ENCODE measurements at places on chromosomes 1 and 21.

GRCh38 chr1:3373700-3374405, 80.6 kb upstream of the ARHGEF16 start:
- no peak for DNase-seq

GRCh38 chr1:71307451-71307850, 226.6 kb upstream of the ZRANB2 start:
- DNase-seq: no peak

- no peak for DNase-seq
These were observed 221.1 kb downstream of the NPHP4 start for GRCh38 chr1:5770981-5771765.

DNA sequence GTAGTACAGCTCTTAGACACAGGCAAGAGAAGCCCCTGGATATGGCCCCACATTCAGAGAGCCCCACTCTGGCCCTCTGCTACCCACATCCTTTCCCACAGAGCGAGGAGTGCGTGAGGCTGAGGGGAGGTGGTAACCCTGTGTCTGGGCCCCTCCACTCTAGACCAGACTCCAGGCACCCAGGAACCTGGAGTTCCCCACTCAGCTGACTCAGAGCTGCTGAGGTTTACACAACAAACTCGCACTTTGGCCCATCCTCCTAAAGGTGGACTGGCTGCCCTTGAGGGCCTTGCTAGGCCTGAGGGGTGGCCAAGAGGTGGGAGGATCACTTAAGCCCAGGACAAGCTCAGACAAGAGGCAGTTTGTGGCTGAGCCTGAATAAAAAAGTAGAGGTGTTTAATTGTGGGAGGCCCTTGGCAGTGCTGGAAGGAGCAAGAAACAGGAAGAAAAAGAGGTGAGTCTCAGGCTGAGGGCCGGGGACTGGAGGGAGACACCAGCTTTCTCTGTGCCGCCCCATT, 10.7 kb downstream of the MR1 start:
- DNase-seq: no peak

DNA sequence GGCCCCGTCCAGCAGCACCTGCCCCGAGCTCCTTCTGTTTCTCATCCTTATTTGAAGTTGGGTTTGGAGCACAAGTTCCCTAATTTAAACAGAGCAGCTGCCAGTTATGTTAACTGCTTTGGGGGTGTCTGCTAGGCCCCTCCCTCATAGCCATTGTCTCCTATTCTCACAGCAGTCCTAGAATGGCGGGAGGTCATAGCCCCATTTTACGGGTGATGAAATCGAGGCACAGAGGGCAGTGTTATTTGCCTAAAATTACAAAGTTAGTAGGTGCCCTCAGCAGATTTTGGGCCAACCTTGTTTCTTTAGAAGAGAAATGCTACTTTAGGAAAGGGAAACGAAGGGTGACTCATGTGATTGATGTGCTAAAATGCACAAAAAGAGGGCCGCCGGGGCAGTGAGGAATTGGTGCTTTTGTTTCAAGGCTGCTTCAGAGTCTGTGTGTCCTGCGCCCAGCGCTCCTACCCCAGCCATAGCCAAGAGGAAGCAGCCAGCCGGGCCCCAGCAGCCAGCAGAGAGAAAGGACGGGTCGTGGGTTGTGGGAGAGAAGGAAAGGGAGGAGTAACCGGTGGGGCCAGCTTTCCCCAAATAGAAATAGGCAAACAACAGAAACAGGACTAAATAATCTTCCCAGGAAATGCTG, 13.0 kb downstream of the VANGL1 start:
- no peak for DNase-seq

- no peak for DNase-seq
These were observed 123.8 kb upstream of the COL6A1 start for GRCh38 chr21:45857761-45858160.

DNA sequence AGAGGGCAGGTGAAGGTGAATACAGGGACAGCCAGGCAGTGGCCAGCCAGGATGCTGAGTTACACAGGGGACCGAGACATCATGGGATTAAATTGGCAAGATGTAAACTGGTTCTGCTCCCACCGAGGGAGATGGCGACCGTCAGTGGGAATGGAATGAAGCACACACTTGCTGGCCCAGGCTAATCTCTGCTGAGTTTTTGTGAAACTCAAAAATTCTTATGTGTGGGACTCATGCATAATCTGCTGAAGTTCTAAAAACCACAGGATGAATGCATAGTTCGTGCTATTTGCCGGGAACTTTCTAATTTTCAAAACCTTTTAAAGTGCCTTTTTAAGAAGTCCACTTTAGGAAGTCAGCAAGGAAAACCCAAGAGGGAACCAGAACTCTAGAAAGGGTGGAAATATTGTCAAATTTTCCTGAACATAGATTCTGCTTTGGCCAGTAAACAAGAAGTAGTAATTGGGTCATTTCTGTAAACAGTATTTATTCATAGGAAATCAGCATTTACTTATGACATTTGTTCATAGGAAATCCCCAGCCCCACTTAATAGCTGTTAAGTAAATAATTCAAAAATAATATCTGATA, 85.4 kb upstream of the ROR1 start:
- no peak for DNase-seq

DNA sequence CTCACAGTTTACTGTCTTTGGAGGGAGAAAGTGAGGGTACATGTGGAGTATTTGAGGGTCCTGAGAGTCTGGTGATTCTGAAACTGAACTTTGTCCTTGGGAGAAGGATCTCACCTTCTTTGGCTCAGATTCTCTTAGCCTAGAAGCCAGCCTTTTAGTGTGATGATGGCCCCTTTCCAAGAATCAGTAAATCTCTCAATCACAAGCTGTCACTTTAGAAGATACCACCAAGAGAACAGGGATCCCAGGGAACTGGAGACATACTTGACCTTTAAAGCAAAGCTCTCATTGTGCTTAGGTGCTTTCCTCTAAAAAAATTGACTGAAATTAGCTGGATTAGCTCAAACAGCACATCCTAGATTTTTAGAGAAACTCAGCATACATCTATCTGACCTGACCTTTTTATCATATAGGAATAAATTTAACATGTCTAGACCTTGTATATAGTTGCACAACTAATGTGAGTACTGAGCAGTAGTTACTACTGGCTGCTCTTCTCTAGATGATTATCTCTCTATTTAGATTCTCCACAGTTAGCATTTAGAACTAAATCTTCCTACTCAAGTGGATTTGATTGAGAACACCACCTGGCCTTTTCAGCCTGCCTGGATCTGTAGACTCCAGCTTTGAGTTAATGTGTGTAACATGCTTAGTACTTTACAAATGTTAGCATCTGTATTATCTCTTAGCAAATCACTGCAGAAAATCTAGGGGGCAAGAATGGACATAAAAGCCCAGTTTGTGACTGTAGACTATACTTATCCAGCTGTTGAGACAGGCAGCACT, 157.7 kb downstream of the MAST2 start:
- DNase-seq: no peak

- DNase-seq: no peak
These were observed 39.9 kb upstream of the KRTAP19-8 start for GRCh38 chr21:31078216-31078615.

- DNase-seq: no peak
These were observed 282.1 kb downstream of the NTNG1 start for GRCh38 chr1:107422901-107423300.

- no peak for DNase-seq
These were observed 156.7 kb upstream of the CSF3R start for GRCh38 chr1:36639461-36639860.

GRCh38 chr1:201703621-201704438, 125.1 kb upstream of the IPO9 start:
- DNase-seq: peak; percentile 7

- no peak for DNase-seq
These were observed 13.5 kb downstream of the CRABP2 start for GRCh38 chr1:156691665-156692440.

DNA sequence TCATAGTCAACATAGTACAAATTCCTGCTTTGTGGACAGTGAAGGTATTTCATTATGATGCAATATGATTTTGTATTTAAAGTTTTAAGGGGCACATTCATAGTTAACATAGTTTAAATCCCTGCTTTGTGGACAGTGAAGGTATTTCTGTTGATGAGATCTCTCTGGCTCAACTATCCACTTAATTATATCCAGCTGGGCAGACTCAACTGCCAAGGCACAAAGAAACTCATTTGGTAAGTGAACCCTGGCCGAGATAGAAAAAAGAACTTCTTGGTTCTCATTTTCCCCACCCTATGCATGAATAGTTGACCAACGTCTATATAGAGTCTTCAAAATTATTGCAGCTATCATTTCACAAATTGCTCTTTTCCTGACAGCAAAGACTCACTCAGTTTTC, 1194.6 kb downstream of the NCAM2 start:
- DNase-seq: no peak

DNA sequence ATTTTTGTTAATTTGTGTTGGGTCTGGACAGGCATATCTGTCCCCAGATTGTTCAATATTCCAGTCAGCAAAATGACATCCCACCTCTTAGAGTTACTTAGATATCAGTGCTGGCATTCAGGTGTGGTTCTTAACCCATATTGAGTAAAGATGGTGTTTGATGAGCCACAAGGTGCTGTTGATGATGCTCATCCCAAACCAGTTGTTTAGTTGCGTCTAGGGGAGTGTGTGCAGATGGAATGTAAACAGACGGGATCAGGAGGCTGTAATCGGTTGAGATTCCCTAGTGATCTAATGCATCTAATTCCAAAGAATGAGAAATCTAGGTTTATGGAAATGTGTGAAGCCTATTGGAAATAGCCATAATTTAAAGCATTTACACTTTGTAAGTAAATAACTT, 1.1 kb downstream of the HOOK1 start:
- DNase-seq: peak; percentile 2

GRCh38 chr21:36134803-36135390, at the start of gene CBR3:
CBR3 (plus strand) TSS chr21:36135079; CDS start chr21:36135193, 114 bp downstream.
- DNase-seq: no peak

- no peak for DNase-seq
These were observed 1.7 kb downstream of the RCC2 start for GRCh38 chr1:17437580-17438317.

DNA sequence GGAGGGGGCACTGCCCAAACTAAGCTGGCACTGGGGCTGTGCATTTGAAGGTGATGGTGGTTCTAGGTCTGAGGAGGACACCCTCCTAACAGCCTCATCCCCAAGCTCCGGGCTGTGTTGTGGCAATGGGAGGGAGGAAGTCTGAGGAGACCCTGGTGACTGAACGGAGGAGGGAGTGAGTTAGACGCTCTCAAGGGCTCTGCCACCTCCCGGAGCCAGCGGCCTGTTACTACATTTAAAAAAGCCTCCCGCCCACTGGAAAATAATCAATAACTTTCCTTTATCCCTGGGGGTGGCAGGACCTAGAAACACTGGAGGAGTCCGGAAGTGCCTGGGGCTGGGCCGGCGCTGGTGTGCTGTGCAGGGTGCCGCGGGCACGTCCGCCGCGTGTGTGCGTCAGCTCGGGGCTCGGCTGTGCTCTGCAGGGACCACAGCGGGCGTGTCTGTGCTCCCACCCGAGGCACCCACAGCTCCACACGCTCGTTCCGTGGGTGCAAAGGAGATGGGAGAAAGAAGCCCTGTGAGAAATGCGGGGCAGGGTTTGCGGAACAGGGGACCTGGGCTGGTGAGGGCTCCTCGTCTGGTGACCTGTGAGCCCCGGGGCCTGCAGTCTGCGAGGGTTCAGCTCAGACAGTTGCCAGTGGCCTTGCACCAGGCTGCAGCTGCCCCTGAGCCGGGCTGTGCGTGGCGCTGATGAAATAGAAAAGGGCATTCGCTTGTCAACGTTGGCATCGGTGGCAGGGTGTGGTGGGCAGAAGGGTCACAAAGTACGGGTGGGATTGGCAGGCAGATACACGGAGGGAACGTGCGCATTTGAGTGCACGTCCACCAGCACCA, 5.3 kb downstream of the SAMD11 start:
- DNase-seq: no peak

DNA sequence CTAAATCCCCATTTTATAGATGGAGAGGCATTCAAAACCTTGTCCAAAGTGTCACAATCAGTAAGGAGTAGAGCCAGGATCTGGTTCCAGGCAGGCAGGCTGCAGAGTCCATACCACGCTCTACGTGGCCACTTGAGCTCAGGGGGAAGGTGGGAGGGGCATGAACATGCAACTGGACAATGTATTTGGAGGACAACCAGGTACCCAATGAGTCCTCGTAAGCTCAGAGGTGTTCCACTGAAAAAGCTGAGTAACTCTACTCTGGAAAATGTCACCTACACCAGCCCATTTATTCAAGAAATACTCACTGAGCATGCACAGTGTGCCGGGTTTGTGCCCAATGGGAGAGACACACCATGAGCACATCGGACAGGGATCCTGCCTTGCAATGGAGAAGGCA, 11.2 kb upstream of the GUCA2B start:
- no peak for DNase-seq

DNA sequence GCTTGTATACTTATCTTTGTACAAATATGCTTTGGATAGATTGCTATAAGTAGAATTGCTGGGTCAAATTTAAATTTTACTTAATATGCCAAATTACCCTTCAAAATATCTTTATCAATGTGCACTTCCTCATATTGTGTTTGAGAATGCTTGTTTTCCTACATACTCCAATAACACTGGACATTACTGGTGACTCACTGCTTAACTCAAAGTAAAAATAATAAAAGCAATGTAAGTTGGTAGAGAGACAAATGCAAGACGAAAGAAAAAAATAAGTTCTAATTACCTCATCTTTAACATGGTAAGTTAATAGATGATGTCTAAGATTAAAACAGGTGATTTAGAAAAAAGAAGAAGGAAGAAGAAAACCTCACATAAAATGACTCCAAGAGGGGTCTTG, 7.9 kb upstream of the SH3GLB1 start:
- DNase-seq: no peak

GRCh38 chr1:58233729-58234128, 312.8 kb downstream of the OMA1 start:
- no peak for DNase-seq

- no peak for DNase-seq
These were observed 1077.3 kb downstream of the KCNT2 start for GRCh38 chr1:195530961-195531360.

DNA sequence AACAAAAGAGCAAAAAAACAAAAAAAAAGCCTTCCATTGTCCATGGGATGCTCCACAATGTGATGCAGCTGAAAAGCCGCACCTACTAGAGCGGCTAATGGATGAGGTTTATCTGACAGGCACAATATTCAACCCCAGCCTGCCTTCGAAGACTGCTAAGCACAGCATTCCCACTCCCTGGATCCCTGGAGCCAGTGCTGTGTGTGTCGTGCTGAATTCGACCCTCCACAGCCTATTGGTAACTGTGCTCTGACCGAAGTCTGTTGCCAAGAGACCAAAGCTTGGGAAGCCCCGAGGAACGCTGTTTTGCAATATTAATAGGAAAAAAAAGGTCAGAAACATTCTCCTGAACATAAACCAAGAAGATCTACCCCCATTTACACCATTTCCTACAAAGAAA, 57.2 kb upstream of the PUM1 start:
- no peak for DNase-seq

GRCh38 chr1:183164340-183164739, 21.7 kb upstream of the LAMC2 start:
- no peak for DNase-seq

DNA sequence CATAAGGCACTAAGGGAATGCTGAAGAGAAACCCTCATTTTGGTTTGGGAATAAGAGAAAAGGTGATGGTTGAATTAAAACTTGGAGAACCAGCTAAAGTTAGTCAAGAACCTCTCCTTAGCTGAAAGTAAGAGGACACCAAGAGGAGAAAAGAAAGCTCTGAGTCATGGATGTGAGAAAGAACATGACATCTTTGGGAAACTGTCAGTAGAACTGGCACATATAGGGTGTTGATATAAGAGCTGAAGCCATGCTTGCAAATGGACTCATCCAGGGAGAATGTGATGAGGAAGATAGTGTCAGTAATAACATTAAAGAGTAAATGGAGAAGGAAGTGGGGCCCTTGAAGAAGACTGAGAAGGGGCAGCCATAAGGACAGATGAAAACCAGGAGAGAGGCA, 54.3 kb downstream of the LRRC8C start:
- DNase-seq: no peak

All from NCI-H526 treated with DMSO at 0.1 percent for 48 hours (cell line).